ENCODE measurements at places on chromosomes 2 and 18.

GRCh38 chr18:3688690-3689089 lies 238.7 kb downstream of the TGIF1 start:
- DNase-seq: no peak

GRCh38 chr2:221060376-221060775 lies 511.7 kb downstream of the EPHA4 start:
- no peak for DNase-seq

GRCh38 chr18:9827793-9828505 lies 57.8 kb upstream of the TXNDC2 start:
- peak; percentile 64 for DNase-seq

- no peak for DNase-seq
Measured at GRCh38 chr2:72454189-72454588, 306.5 kb upstream of the CYP26B1 start.

DNA sequence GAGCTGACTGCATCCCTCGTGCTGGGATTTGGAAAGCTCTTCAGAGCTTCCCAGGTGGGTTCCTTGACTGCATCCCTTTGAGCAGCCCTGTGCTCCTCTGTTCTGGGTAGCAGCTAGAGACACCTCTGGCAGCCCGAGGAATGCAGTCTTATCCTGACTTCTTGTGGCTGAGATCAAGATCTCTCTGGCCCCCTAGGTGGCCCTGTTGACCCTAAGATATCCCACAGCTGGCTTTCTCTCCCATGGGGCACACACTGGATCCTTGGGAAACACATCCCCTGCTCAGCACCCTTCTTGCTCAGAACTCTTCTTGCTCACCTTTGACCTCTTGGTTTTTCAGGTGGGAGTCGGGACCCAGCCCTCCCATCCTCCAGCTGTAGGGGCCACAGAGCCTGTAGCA lies 237.2 kb downstream of the TSN start:
- DNase-seq: no peak

DNA sequence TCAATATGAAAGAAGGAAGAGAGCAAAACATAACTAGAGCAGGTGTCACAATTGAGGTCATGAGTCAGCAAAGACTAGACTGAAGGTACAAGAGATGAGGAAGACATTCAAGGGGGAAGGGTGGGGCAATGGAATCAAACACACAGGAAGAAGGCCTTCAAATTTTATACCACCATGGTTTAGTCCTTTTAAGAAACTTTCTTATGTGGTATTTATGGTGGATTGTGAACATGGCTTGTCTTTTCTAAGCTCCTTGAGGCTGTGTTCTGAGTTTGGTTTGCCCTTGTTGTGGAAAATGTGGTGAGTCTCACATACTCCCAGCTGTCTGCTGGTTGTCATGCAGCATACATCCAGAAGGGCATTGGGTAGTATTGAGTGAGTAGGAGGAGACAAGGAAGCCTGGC lies 62.1 kb downstream of the NABP1 start:
- DNase-seq: no peak

- no peak for DNase-seq
Measured at GRCh38 chr2:73050121-73050545, 21.4 kb downstream of the SFXN5 start.

GRCh38 chr2:237860273-237860935 lies 981 bp downstream of the RAMP1 start:
- peak; percentile 40 for DNase-seq

DNA sequence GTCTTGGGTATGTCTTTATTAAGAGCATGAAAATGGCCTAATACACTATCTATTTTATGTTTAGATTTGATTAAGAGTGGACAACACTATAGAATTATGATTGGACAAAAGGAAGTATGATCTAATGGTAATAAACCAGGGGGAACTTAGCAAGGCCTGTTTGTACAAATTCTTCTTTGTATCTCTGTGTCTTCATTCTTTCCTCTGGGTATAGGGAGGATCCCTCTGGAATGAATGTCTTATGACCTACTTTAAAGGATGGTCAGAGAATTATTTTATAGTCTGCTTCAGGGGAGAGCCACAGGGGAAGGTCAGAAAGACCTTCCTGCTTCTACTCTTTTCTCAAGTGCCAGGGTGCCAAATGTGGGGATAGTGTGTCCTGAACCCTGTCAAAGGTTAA lies 42.8 kb upstream of the FANCL start:
- no peak for DNase-seq

- no peak for DNase-seq
Measured at GRCh38 chr2:220275454-220275853, 648.0 kb downstream of the SLC4A3 start.

GRCh38 chr18:11035814-11036495 lies 113.4 kb downstream of the PIEZO2 start:
- no peak for DNase-seq

GRCh38 chr2:218962859-218963492 lies 3.5 kb downstream of the CDK5R2 start:
- DNase-seq: peak; percentile 43

DNA sequence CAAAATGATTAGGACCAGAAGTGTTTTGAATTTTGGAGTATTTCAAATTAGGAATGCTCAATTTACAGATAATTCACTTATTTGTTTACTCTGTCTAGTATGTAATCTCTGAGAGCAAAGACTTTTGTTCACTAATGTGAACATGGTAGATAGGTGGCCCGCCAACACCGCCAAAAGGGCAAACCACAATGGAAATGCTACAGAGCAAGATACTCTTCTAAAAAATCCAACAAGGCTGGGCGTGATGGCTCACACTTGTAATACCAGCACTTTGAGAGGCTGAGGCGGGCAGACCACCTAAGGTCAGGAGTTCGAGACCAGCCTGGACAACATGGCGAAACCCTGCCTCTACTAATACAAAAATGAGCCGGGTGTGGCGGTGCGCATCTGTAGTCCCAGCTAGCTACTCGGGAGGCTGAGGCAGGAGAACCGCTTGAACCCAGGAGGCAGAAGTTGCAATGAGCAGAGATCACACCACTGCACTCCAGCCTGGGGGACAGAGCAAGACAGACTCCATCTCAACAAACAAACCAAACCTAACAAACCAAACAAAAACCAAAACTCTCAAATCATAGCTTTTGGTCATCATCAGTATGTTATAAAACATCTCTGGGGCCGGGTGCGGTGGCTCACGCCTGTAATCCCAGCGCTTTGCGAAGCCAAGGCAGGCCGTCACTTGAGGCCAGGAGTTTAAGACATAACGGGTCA lies 2.4 kb downstream of the CCT4 start:
- no peak for DNase-seq

DNA sequence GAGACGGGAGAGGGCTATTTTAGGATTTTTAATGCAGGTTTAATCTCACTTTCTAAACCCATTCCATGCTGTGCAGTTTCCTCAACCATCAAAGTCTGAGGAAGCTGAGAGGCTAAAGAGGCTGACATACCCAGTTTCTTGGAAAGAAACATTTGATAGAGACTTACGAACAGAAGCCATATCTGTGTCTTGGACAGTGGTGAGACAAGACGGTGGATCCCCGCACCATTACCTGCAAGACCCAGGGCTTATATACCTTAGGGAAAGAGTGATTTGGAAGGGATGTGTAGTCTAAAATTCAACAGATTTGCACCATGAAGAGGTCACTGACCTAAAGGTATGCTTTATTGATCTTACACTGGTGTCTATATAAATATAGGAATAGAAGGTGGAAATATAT lies 13.5 kb downstream of the EEF1B2 start:
- no peak for DNase-seq

- no peak for DNase-seq
Measured at GRCh38 chr2:204566439-204566838, 21.2 kb downstream of the PARD3B start.

- DNase-seq: no peak
Measured at GRCh38 chr2:10300997-10301940, 1.4 kb upstream of the HPCAL1 start.

DNA sequence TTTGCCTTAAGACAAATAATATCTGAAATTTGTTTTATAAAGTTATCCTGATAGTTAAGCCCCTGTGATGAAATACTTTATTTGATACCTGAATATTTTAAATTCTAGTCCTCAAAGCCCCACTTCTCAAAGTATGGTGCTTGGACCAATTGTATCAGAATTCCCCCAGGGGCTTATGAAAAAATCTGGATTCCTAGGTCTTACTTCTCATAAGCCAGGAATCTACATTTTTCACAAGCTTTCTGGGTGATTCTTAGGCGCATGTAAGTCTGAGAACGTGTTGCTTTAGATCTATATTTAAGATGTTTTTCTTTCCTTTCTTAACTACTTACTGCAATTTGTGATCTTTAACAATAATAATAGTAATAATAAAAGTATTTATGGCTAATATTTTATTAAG lies 53.1 kb downstream of the MYO1B start:
- no peak for DNase-seq

DNA sequence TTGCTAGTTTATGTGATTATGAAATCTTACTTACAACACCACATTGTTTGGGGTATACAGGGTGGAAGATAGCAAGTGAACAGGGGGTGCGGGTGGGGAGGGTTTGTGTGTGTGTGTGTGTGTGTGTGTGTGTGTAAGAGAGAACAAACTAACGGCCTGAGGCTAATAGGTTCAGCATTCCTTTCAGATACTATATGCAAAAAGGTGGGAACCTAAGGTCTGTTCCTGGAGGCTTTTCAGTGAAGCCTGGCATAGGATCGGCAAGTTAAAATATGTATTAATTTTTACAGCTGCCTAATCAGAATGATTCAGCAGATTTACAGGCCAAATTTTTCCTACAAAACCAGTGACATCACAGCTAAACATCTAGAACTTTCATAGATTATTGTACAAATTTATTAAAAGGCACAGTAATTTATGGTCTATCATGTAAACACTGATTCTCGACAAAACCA lies 7.6 kb upstream of the SPDYA start:
- DNase-seq: no peak

DNA sequence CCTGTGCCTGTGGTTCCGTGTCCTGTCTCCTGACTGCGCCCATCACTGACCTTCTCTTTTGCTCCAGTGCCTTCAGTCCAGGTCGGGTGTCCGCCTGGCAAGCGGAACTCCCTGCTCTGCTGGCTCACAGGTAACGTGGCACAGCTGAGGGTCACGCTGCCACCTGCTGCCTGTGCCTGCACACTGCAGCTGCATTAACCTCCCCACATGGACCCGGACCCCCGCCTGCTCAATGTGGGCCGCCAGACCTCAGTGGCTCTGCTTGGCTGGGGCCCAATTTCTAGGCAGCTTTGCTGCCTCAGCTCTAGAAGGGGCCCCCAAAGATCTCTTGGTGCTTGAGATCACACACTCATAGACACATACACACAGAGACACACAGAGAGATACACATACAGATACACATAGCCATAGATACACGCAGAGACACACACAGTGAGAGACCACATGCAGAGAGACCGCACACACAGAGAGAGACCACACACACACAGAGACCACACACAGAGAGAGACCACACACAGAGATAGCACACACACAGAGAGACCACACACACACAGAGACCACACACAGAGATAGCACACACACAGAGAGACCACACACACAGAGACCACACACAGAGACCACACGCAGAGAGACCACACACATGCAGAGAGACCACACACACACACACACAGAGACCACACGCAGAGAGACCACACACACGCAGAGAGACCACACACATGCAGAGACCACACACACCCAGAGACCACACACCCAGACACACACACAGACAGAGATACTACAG lies 14.9 kb upstream of the CNNM3 start:
- DNase-seq: peak; percentile 45

Measured in globus pallidus (tissue), 1 donor.